ENCODE measurements at places on chromosomes 5 and 9. TPM values are rescaled to one million over a fixed set of nuclear protein-coding genes. Genes with fewer than 3 reads are reported as not detected.

DNA sequence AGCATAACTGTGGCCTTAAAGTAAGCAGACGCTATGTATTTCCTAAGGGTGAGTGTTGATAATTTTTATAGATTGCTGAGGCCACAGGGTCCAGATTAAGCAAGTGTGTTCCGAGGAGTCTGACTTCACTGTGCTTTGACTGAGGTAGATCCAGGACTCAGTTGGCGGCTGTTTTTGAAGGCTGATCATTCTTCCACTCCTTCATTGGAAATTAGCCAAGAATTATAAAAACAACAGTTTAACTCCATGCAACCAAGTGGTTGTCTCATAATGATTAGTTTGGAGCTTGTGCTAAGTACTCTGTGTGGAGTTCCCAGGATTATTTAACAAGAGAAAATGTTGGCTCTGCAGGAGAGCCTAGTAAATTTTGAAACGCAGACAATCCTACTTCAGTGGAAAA lies 19.1 kb downstream of the IQGAP2 start:
- H3K4me1 ChIP-seq: peaks cover 85% of the 10 kb centered on the region
- peak overlapping the region; percentile 67 for H3K27ac ChIP-seq
- no peak for DNase-seq
- no peaks in the 10 kb centered on the region for H3K36me3 ChIP-seq

- H3K27ac ChIP-seq: no peak overlapping the region
- no peak for DNase-seq
- no peaks in the 10 kb centered on the region for H3K4me1 ChIP-seq
- H3K4me3 ChIP-seq: no peak overlapping the region
- no peaks in the 10 kb centered on the region for H3K36me3 ChIP-seq
Measured at GRCh38 chr5:92836855-92837755, 743.9 kb downstream of the NR2F1-AS1 start.

DNA sequence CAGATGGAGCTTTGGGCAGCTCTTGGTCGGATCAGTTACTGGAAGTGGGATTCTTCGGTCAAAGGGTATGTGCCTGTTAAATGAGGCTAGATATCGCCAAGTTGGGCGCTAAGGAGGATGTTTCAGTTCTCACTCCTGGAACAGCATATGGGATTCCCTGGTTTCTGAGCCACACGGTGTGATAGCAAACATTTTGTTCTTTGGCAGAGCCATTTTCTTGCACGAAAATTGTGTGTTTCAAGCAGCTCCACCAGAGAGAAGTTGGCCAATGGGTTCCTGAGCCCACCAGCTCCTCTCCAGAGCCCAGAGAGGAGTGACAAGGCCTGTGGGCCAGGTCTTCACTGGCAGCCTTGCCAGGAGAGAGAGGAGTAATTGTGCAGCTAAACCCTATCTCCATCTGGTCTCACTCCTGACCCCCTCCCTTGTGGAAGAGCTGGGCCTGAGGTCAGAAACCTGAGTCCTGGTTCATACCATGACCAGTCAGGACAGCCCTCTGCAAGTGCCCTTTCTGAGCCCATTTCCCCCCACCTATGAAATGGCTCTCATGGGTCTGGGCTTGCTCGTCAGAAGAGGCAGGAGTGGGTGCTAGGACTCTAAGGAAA lies 10.7 kb upstream of the SLC6A7 start:
- peaks cover 2% of the 10 kb centered on the region for H3K27me3 ChIP-seq
- H3K27ac ChIP-seq: no peak overlapping the region
- no peak overlapping the region for H3K4me3 ChIP-seq
- no peak for DNase-seq
- no peaks in the 10 kb centered on the region for H3K4me1 ChIP-seq
- no peaks in the 10 kb centered on the region for H3K36me3 ChIP-seq

GRCh38 chr5:150229571-150229970 lies 39.7 kb downstream of the SLC6A7 start:
- DNase-seq: no peak
- H3K4me1 ChIP-seq: no peaks in the 10 kb centered on the region

DNA sequence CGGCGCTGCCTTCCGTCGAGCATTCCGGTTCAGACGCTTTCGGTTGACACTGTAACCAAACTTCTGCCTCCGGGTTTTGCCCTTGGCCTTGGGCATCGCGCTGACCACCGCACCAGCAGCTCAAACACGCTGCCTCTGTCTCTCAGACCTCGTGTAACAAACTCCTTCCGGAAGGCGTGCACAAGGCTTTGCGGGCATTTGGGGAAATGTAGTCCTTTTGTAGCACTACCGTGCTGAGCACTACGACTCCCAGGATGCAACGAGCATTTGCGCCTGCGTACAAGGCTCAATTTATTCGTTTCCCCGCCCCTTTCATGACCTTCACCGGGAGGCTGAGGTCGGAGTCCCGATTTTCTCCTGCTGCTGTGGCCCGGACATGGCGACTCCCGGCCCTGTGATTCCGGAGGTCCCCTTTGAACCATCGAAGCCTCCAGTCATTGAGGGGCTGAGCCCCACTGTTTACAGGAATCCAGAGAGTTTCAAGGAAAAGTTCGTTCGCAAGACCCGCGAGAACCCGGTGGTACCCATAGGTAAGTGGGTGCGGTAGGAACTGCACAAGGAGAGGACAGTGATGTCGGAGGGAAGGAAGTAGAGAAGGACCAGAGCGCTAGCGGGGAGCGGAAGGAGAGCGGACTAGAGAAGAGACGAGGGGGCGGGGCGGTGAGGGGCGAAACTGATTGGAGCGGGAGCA lies at the start of the genes HIGD2A and NOP16:
Gene HIGD2A, plus strand, starts transcription at position 308 of the 691 bp plus-strand sequence. Its CDS starts 69 bp downstream, at position 377.
Gene NOP16, minus strand, starts transcription at position 155 of the 691 bp plus-strand sequence. Its CDS starts 59 bp downstream, at position 96.
- H3K4me1 ChIP-seq: peaks cover 37% of the 10 kb centered on the region
- H3K4me3 ChIP-seq: peak within 1 kb of the TSS; percentile 99
- peaks cover 5% of the 10 kb centered on the region for H3K27me3 ChIP-seq
- peak; percentile 99 for DNase-seq

DNA sequence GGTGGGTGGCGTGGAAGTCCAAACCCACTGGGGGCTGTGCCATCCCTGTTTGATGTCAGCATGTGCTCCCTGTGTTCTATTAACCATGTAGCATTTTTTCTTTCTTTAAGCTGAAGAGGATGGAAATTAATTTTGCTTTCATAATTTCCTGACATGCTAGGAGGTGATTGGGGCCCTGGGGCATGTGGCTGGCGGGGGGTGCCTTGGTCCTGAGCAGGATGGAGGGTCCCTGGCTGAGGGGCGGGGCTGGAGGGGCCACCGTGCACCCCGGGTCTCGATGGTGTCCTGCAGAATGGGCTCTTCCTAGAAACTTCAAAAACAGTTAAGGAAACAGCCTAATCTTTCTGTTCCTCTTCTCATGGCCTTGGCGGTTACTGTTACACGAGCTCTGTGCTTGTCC lies 69.3 kb upstream of the IRX4 start:
- no peaks in the 10 kb centered on the region for H3K4me1 ChIP-seq
- peaks cover 4% of the 10 kb centered on the region for H3K27me3 ChIP-seq
- H3K36me3 ChIP-seq: no peaks in the 10 kb centered on the region
- H3K4me3 ChIP-seq: no peak overlapping the region
- H3K27ac ChIP-seq: no peak overlapping the region

- H3K4me1 ChIP-seq: no peaks in the 10 kb centered on the region
- no peak for DNase-seq
Measured at GRCh38 chr5:131952301-131952857, 6.9 kb upstream of the MEIKIN start.

DNA sequence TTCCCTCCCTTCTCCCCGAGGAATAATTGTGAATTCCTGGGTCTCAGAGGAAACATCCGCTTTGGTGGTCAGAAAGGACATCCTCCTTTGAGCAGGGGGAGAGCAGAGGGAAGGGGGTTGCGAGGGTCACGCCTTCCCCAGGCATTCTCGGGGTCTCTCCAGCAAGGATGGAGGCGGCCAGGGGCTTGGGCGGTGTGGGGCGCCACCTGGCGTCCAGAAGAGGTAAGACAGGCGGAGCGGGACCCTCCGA lies 129.1 kb downstream of the KCNIP1 start:
- peak; percentile 23 for DNase-seq
- no peaks in the 10 kb centered on the region for H3K36me3 ChIP-seq
- no peak overlapping the region for H3K27ac ChIP-seq
- H3K4me3 ChIP-seq: peak overlapping the region; percentile 75
- H3K27me3 ChIP-seq: peaks cover 8% of the 10 kb centered on the region
- H3K4me1 ChIP-seq: peaks cover 17% of the 10 kb centered on the region

The ENTPD2 gene
- polyA plus RNA-seq: not detected

The ZNF366 gene
- 0.62 TPM for polyA plus RNA-seq

The EGFLAM gene
- not detected for polyA plus RNA-seq

All from immature natural killer cell (primary cell).